ENCODE measurements at places on chromosomes 11 and 22. TPM values are rescaled to one million over a fixed set of nuclear protein-coding genes. Genes with fewer than 3 reads are reported as not detected.
A peak's percentile ranks its signal among the peaks of the same experiment; 100 is the strongest.

- peak; percentile 66 for DNase-seq
Observed at GRCh38 chr11:123707606-123708205, 33.8 kb downstream of the ZNF202 start.

GRCh38 chr11:121334973-121335710, 42.6 kb downstream of the SC5D start:
- DNase-seq = no peak

GRCh38 chr11:119038884-119039283, 8.2 kb upstream of the SLC37A4 start:
- DNase-seq = no peak

- no peak for DNase-seq
Observed at GRCh38 chr11:70243912-70244652, 26.4 kb upstream of the PPFIA1 start.

DNA sequence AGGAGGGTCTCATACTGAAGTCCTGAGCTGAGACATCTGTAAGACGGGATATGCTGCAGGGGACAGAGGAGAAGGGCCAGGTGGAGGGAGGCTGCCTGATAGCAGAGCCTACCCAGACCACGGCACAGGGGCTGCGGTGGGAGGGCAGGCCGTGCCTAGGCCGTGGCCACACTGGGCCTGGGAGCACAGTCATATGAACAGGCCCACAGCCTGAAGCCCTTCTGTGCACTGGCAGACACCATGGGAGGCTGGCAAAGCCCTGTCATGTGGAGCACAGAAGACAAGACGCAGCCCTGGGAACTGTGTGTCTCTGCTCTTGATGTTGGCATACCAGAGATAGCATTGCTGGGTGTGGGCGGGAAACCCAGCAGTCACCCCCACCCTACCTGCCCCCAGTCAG, 3.3 kb downstream of the SPATA19 start:
- DNase-seq = no peak

DNA sequence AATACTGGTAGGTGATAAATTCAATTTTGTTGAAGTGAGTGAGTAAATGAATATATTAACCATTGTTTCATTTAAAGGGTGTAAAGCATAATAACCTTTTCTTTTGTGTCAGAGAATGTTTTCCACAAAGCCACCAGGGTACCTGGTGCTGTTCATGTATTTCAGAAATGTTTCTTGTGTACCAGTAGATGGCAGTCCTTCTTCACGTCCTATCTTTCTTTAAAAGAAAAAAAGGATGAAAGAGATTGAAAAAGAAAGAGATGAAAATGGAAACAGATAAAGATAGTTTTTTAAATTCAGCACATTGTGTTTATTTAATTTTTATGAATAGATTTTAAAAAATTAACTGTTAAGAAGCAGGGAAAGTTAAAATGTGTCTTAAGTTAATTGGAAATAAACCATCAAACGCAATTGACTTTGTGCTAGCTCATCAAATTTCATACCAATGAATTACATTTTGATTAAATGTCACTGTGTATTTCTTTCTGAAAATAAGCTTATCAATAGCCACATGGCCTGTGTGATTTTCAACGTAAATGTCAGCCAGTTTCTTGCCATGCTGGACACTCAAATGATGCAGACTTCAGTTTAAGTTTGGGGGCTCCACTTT, 65.5 kb upstream of the CHORDC1 start:
- DNase-seq = no peak

DNA sequence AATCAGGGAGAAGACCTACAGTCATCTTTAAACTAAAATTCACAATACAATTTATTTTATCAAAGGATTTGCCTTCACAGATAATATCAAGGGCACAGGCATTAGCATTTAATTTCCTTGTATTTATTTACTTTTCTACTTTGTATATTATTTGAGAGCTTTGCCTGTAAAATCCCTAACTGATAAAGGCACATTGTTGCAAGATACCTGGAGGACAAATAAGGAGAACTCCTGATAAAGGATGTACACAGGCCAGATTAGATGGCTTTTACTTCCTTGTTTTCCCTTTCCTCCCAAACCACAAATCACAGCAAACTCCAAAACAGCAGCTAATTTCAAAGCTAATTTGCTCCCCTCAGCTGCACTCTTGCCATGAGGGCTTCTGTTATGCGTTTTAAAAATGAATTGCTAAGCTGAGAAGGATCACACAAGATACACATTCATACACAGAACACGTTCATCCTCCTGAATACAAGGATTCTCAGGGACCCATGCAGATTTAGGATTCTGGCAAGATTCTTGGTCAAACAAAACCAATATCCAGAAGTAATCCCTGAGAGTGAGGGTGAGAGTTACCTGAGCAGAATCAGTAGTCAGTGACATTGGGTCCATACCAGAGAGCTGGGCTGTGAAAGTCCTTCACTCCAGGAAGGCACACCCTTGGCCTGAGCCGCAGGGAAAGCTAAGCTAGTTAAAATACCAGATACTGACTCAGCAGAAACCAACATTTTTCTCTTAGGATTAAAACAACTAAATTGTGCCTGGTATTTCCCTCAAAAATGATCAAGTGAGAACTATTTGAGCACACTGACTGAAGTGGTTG, 100.3 kb upstream of the CLPB start:
- no peak for DNase-seq

DNA sequence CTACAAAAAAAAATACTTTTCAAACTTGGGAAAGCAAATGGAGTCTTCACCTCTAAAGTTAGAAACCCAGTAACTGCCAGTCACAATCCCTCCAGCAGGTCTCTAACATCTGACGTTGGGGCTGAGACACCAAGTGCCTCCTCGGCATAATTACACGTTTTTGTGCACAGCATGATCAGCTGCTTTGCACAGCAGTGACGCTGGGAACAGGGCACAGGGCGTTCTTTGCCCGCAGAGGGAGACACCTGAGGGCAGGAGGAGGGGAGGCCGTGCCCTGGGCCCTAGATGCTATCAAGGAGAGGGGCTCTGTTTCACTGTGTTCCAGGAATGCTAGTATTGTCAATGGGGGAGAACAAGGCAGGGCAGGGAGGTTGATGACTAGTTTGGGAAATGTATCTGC, 120.1 kb downstream of the PARVA start:
- DNase-seq = no peak

- DNase-seq = no peak
Observed at GRCh38 chr11:83970061-83970671, 684.0 kb upstream of the CCDC90B start.

DNA sequence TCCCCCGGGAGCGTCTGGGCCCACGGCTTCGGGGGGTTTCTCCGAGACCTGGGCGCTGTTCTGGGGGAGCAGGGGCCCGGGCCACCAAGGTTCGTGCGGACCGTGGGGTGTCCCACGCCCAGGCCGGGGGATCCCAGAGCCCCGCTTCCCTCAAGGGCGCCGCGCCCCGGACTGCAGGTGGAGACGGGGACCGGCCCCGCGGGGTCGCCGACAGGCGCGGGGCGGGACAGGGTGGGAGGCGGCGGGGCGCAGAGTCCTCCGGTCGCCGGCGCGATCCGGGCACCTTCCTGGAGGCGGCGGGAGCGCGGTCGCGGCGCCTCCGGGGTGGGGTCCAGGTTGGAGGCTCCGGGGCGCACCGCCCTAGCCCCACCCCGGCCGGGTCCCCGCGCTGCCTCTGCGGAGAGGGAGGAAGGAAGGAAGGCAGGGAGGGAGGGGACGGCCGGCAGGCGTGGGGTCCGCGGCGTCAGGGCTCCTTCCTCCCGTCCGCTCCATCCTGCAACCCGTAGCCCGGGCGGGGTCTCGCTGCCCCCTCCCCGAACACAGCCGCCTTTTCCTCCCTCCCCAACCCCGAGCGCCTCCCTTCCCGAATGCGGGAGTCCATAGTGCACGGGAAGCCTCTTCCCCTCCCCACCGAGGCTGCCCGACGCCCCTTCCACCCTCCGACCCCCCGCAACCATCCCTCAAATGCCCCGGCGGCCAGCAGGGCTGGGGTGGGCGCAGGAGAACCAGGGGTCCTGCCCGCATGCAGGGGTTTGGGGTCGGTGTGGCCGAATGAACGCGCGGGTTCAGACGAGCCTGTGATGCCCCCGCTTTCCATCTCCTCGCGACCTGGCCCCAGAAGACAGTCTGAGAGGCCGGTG, 4.3 kb upstream of the ZBED4 start:
- DNase-seq = no peak

GRCh38 chr11:12963051-12963450, 46.1 kb upstream of the RASSF10 start:
- DNase-seq = no peak

GRCh38 chr11:69094111-69094914, 45.6 kb downstream of the TPCN2 start:
- no peak for DNase-seq

GRCh38 chr11:75555079-75555811, 6.8 kb upstream of the SERPINH1 start:
- DNase-seq = no peak

- DNase-seq = no peak
Observed at GRCh38 chr11:2521733-2522630, 77.2 kb downstream of the KCNQ1 start.

DNA sequence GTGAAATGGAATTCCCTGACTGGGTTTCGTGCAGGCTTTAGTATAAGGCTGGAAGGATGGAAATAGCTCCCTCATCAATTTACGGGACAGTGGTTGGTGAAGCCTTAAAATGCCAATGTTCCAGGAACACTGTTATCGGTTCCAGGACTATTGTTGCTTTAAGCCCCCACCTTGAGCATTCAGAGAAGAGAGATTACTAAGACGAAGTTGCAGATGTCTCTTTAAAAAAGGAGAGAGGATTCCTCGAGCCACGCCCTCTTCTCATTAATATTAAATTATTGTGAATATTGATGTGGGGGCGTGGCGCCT, 195 bp upstream of the CREB3L1 start:
- no peak for DNase-seq

DNA sequence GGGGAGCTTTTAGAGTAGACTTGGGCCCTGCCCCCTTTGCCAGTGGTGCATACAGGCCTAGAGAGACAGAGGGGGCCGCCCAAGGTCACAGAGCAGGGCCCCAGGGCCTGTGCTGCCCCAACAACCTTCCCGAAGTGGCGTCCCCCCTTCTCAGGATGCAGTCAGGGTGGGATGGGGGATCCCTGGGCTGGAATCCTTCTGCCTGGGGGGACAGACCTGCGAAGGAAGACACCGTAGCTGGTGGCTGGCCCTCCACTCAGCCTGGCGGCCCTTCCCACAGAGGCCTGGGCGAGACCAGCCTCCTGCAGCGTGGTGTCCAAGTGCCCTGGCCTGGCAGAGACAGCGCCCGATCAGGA, 14.4 kb upstream of the EHD1 start:
- no peak for DNase-seq

DNA sequence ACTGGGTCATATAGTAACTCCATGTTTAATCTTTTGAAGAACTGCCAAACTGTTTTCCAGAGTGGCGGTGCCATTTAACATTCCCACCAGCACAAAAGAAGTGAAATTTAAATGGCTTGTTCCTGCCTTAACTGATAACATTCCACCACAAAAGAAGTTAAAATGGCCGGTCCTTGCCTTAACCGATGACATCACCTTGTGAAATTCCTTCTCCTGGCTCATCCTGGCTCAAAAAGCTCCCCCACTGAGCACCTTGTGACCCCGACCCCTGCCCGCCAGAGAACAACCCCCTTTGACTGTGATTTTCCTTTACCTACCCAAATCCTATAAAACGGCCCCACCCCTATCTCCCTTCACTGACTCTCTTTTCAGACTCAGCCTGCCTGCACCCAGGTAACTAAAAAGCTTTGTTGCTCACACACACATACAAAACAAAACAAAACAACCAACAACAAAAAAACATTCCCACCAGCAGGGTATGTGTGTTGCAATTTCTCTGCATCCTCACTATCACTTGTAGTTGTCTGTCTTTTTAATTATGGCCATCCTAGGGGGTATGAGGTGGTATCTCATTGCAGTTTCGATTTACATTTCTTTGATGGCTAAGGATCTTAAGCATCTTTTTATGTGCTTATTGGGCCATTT, 109.0 kb downstream of the FAR1 start:
- no peak for DNase-seq

GRCh38 chr22:29716814-29717545, 2.8 kb upstream of the CABP7 start:
- DNase-seq = peak; percentile 84

GRCh38 chr22:50282361-50283155, 12.4 kb upstream of the MAPK11 start:
- no peak for DNase-seq

GRCh38 chr11:73361953-73362776, 14.0 kb upstream of the RELT start:
- DNase-seq = no peak

DNA sequence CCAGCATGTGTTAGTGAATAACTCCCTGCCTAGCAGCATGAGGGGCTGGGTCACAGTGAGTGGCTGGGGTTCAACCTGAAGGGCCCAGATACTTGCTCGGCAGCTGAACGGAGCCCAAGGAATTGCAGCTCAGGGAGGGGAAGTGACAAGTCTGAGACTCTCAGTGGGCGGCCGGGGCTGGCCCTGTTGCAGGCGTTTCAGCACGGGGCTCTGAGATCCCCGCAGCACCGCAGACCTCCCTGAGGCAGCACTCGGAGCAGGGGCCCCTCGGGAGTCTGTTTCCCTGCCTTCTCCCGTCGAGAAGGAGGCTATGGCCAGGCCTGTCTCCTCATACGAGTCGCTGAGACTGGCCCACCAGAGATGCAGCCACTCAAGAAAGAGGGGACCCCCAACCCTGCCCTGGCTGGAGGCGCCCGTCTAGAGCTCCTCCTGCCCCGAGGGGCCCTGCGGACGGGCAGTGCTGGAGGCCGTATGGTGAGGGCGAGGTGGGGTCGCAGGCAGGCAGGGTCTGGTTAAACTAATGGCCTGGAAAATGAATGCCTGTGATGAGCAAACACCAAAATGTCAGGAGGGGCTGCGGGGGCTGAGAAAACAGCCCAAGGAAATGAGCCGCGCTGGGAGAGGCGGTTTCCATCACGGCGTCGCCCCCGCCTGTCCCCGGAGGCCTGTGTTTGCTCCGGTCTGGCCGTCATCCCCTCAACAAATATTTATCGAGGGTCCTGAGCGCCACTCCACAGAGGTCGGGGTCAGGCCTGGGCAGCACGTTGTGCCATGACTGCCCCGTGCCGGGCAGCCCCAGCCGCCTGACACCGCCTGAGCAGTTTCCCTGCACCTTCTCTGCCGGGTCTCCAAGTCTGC, 9.3 kb downstream of the TSSC4 start:
- no peak for DNase-seq

GRCh38 chr11:125949271-125950177, 3.7 kb downstream of the VSIG10L2 start:
- DNase-seq = no peak

Gene OLFML1
- 0.84 TPM for total RNA-seq

Gene INSC
- 2.6 TPM for total RNA-seq

Gene MAP6
- 57.7 TPM for total RNA-seq

Gene MRPL21
- total RNA-seq = 64.4 TPM

Gene EFEMP2
- total RNA-seq = 36.0 TPM

Gene TIMM10
- total RNA-seq = 108 TPM

Gene C11orf42
- not detected for total RNA-seq

Gene KRTAP5-1
- not detected for total RNA-seq

Measured in neural crest cell (in vitro differentiated cells).